ENCODE measurements at places on chromosomes 11 and 22.

DNA sequence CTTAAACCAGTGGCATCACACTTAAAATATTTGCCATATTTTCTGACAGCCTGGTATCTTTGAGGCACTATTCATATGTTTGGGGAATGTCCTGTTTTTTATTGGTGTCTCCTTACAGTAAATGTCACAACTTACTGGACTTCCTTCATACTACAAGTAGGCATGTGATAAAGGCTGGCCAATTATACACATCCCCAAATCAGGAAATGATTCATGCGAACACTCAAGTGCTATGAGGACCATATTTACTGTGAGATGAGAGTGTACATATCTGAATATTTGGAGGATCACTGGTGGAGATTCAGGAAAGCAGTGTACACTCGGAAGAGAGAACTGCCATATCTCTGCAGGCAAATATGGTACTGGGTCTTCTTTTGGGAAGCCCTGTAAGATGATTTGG, 913.8 kb upstream of the CHORDC1 start:
- no peak for DNase-seq

DNA sequence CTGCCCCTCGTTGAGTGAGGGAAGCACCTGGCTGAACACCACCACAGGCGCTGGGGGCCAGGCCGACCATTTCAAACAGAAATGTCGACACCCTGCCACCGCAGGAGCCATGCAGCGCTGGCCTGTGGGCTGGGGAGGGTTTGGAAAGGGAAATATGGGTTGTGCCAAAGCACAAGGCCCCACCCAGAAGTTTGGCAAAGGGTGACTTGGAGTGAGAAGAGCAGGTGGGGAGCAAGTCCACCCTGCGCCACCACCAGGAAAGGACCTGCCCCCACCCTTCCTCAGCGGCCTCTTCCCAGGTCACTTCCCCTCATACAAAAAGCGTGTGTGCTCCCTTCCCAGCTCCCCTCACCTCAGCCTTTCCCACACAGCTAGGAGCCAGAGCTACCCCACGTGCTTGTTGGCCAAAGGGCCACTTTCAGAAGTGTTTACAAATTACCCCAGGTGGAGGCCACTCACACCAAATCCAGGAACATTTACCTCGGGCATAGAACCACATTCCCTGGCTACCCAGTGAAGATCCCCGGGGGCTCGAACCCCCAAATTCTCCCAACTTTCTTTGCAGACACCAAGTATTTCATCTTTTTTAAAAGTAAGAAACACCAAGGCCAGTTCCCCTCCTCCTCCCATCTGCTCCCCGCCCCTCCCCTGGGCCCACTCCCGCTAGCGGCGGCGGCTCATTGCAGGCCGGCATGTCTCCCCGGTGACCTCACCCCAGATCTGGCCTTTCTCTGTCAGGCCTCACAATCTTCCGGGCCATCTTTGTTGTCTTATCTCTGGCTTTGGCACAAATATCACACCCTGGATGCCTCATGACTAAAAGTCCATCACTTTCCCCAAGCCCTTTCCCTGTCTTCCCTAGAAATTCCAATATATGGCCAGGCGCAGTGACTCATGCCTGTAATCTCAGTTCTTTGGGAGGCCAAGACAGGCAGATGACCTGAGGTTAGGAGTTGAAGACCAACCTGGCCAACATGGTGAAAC, 20.5 kb upstream of the SCGB1A1 start:
- peak; percentile 34 for DNase-seq

DNA sequence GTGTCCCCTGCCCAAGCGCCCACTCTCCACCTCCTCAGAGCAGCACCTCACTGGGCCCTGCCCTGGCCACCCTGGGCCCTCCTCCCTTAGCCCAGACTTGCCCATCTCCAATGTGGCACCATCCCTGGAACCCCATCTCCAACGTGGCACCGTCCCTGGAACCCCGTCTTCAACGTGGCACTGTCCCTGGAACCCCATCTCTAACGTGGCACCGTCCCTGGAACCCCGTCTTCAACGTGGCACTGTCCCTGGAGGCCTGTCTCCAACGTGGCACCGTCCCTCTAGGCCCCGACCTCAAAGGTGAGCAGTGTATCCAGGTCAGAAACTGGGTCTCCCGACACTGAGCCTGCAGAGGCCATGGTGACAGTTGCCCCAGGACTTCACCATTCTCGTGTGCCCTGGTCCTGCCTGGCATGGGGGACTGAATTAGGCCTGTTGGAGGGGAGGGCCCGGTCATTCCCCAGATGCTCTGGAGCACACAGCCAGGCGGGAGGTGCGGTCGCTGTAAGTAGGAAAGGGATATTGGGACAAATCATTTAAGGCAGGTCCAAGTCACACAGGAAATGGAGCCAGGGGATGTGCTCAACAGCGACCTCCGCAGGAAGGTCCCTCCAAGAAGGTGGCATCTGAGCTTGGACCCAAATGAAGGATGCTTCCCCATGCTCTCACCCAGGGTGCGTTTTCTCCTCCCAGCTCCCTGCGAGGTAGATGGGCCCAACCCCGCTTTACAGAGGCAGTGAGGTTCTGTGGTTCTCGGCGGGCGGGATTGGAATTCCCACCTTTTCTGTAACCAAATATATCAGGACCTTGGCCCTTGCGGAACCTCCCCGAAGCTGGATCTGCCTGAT, 2.4 kb upstream of the CTSD start:
- DNase-seq, result no peak

DNA sequence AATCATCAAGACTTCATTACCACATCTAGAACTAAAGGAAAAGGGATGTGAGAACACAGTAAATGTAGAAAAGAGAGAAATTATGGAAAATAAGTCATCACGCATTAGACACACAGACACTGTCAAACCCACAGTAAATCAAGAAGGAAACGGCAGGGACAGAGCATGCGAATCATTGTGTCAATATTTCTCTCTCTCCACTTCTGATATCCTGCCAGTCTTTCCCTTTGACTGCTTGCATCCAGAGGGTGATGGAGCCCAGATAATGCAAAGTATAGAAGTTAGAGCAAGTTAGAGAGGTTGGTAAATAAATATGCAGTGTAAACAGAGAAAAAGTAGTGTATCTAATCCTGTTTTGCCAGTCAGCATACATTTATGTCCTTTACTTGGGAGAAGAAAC, 706.8 kb upstream of the ANO3 start:
- DNase-seq, result no peak

GRCh38 chr11:109512680-109513079, 90.7 kb downstream of the C11orf87 start:
- no peak for DNase-seq

DNA sequence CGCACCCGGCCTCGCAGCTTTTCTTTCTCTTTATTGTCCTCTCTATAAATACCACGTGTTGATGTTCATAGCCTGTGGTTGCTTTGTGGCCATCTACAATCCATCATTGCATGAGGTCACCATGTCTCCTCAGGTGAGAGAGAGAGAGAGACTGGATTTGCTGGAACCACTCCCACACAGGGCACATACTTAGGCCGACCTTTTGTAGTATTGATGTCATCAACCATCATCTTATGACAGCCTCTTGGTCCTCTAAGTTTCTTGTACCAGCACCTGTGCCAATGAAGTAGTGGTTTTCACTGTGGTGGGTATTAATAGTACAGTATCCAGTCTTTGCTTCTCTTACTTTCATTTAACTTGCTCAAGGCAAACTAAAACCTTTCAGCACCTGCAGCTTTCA, 22.8 kb upstream of the P2RY6 start:
- DNase-seq, result peak; percentile 35

- peak; percentile 29 for DNase-seq
These were observed 13.9 kb downstream of the CCND1 start for GRCh38 chr11:69654660-69655478.

- DNase-seq, result no peak
These were observed 114.9 kb downstream of the ETS1 start for GRCh38 chr11:128472128-128473089.

GRCh38 chr11:119982517-119983239, 155.2 kb downstream of the TRIM29 start:
- DNase-seq, result no peak

- no peak for DNase-seq
These were observed 67.3 kb downstream of the IGF2 start for GRCh38 chr11:2071748-2072385.

DNA sequence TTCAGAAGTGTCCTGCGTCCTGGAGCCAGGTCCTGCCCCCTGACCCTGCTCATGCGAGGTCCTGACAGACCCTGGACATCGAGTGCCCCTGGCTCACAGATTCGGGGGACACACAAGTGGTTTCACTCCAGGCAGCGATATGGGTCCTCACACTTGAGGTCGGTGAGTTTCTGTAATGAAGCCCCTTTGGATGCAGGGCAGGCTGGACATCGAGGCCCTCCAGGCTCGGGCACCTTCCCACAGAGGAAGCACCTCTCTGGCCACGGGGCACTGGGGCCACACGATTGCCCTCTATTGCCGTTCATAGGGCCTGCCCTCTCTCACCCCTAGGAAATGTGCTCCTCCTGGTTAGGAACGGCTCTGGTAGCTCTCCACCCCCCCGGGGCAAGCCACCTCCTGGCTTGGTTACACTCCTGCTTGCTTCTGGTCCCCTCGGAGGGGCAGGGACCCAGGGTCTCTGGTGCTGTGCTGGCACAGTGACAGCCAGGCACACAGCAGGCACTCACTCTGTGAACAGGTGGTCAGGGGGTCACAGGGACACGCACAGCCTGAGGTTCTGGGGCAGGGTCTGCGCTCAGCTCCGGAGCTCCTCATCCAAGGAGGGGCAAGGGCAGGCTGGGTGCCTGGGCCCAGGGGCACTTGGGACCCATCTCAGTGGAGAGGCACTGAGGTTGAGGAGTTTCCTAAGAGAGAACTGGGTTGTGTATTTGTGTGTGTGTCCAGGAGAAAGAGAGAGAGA, 907.7 kb downstream of the BRD1 start:
- no peak for DNase-seq

- DNase-seq, result peak; percentile 48
These were observed 36.2 kb downstream of the TBC1D22A start for GRCh38 chr22:46798366-46799350.

DNA sequence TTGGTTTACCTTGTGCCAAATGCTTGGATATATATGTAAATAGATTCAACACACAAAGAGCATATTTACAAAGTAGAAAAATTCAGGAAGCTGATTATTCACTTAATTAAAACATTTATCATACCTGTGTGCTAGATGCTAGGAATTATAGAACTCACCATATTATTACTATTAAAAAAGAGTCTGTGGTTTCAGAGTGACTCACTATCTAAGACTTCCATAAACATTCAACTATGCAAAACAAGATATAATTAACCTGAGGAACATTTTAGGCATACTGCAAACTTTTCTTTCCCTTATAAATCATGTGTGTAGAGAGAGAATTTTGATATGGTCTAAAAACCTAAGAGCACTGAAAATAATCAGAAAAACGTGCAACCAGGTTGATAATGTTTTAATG, 27.3 kb downstream of the CTSC start:
- no peak for DNase-seq

Measured in LoVo (cell line).